Right renal pelvis (tissue), 4 donors: ENCODE measurements at places on chromosomes 4 and X. TPM values are rescaled to one million over a fixed set of nuclear protein-coding genes. Genes with fewer than 3 reads are reported as not detected.

Gene CAMK2D
- polyA plus RNA-seq, result 80.5 TPM

Gene CENPI
- polyA plus RNA-seq, result 8.0 TPM

Gene MGAT4D
- not detected for polyA plus RNA-seq

Gene RAB9B
- polyA plus RNA-seq, result 3.2 TPM

Gene TMPRSS11B
- polyA plus RNA-seq, result 0.09 TPM

Gene MUC7
- polyA plus RNA-seq, result 0.08 TPM

Gene RHOXF1
- polyA plus RNA-seq, result 1.1 TPM

Gene BTK
- polyA plus RNA-seq, result 1.6 TPM
